ENCODE measurements at places on chromosomes 3 and 15.

DNA sequence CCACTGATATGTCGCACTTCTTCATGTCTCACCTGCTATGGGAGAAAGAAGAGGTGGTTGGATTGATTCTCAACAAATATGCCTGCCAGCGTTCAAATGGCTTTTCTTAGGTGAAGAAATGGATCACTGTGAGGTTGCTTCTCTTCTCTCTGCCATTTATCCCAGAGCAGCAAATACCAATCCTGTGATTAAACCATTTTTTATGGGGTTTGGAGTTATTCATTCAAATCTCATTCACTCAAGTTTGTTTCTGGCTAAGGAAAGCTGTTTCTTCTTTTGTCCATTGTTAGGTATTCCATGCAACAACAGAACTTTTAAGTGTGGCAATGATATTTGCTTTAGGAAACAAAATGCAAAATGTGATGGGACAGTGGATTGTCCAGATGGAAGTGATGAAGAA lies 12.2 kb upstream of the C3orf52 start:
- no peak for DNase-seq

DNA sequence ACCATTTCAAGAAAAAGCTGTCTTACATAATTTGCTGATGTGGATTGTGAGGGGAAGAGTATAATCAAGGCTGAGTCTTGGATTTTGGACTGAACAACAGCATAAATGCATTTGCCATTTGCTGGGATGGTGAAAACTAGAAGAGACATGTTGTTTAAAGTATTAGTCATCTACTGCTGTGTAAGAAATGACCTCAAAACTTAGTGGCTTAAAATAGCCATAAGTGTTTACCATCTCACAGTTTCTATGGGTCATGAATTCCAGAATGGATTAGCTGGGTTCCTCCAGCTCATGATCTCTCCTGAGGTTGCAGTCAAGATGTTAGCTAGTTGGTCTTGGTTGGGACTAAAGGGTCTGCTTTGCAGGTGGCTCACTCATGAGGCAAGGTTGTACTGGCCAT lies 66.2 kb downstream of the SCN11A start:
- DNase-seq = no peak

DNA sequence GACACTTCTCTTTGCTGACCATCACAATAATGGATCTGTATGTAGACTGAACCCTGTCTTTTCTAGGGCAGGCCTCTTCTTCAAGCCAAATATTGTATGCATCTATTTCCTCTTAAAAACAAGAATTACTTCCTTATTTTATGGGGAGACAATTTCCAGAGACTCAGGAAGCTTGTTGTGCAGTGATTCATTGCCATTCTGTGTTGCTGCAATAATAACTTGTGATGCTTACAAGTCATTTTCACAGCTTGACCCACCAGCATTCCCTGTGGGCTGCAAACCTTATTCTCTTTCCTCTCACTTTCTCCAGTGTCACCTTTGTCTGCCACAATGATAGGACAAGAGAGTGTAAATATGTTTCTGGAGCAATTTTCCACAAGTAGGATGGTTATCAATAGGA lies 276.7 kb upstream of the SGO1 start:
- DNase-seq = no peak

DNA sequence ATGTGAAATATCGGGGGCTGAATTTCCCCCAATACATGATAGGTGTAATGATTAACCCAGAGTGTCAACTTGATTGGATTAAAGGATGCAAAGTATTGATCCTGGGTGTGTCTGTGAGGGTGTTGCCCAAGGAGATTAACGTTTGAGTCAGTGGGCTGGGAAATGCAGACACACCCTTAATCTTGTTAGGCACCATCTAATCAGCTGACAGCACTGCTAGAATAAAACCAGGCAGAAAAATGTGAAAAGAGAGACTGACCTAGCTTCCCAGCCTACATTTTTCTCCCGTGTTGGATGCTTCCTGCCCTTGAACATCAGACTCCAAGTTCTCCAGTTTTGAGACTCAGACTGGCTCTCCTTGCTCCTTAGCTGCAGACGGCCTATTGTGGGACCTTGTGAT lies 247.8 kb downstream of the OTOL1 start:
- DNase-seq = no peak

DNA sequence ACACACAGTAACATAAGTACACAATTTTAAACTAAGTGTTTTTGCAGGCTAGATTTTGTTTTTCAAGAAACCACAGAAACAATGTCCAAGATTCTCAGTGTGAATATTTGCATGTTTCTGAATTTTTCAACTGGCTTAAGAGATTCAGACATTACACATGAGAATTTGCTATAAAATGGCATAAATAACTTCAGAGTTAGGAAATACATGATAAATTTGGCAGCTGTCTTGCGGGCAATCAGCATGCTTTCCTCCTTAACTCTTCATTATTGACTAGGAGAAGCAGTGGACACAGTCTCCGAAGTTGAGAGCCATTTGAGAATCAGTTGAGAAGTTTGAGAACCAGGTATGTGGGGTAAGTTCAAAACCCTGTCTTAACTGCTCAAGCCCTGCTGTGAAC lies 625.6 kb upstream of the SGO1 start:
- DNase-seq = no peak

GRCh38 chr3:109642025-109642424 lies 304.7 kb upstream of the DPPA4 start:
- DNase-seq = no peak

GRCh38 chr15:90619468-90619867 lies 89.7 kb downstream of the CRTC3 start:
- DNase-seq = no peak

- no peak for DNase-seq
Measured at GRCh38 chr15:53446376-53446775, 313.1 kb downstream of the WDR72 start.

- no peak for DNase-seq
Measured at GRCh38 chr15:66611257-66612053, 45.7 kb upstream of the LCTL start.

GRCh38 chr15:90161950-90162361 lies 39.2 kb upstream of the SEMA4B start:
- no peak for DNase-seq

All from hippocampal formation (tissue), 2 donors.